Caki2 (cell line): ENCODE measurements at places on chromosomes 1 and 21.

- no peak for DNase-seq
These were observed 130.0 kb upstream of the KLHDC7A start for GRCh38 chr1:18350747-18351146.

DNA sequence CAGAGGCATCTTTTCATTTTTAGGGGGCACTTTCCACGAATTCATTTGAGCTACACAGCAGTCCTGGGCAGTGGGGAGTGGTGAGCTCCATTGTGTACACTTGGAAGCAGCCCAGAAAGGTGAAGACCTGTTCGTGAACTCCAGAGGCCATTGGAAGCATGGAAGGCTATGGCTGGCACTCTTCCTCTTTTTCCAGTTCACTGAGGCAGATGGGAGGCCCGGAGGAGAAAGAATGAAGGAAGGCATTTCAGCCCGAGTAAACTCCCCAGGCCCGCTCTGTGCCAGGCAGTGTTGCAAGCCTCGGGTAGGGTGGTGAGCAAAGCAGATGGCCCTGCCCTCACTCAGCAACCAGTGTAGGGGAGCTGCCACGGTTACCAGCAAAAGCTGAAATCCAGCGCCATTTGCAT, 673 bp upstream of the DHCR24 start:
- DNase-seq, result no peak

- no peak for DNase-seq
These were observed 470 bp downstream of the HSD11B1 start for GRCh38 chr1:209705033-209705598.

DNA sequence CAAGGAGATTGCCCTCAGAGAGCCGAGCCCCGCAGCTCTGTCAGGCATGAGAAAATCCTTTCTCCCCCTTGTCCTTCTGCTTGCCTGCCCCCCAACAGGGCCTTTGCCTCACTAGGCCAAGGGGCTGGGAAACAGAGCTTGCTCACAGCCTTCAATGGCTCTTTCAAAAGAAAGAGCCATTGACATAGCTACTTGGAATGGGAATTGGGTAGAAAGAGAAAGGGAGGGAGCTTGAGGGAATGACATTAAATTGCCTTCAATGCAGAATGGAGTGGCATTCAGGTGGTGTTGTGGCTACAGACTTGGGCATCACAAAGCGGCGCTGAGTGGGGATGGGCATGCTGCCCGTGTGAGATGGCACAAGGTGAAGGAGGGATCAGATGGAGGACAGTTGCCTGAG, 13.2 kb downstream of the SYT11 start:
- DNase-seq, result no peak
